NCI-H1436 treated with DMSO at 0.1 percent for 48 hours (cell line): ENCODE measurements at places on chromosomes 4 and X.

DNA sequence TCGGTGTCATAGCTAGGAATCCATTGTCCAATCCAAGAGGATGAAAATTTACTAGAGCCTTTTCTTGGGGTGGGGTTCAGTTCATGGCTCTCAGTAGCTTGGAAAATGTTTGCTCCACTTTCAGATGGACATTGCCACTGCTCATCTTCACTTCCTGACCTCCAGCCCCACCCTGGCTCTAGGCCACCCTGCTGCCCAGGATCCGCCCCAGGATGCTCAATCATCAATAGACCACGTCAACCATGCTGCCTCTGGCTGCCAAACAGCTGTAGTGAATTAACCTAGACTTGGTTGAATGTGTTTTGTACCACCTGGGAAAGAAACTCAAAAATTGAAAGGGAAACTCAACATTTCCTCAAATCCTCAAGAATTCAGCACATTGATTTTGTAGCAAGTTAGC lies 37.2 kb upstream of the HSD17B10 start:
- DNase-seq = no peak

- DNase-seq = no peak
Measured at GRCh38 chrX:71105628-71106027, 912 bp downstream of the CXorf65 start.

DNA sequence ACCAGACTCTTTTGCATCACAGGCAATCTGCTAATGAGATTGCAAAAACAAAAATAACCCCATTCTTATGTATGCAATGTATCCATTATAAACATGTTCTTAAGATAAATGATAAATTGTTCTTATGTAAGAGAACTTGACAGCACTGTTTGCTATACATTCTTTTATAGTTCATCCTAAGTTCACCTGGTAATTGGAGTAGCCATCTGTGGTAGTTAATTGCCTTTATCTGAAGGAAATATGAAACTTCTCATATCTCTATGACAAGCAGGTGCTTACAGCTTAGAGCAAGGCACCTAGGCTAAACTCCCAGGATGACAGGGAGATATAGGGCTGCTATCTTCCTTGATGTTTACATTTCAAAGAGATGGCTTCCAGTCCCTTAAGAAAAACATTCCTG lies 21.3 kb upstream of the CLCN5 start:
- DNase-seq = peak; percentile 55

DNA sequence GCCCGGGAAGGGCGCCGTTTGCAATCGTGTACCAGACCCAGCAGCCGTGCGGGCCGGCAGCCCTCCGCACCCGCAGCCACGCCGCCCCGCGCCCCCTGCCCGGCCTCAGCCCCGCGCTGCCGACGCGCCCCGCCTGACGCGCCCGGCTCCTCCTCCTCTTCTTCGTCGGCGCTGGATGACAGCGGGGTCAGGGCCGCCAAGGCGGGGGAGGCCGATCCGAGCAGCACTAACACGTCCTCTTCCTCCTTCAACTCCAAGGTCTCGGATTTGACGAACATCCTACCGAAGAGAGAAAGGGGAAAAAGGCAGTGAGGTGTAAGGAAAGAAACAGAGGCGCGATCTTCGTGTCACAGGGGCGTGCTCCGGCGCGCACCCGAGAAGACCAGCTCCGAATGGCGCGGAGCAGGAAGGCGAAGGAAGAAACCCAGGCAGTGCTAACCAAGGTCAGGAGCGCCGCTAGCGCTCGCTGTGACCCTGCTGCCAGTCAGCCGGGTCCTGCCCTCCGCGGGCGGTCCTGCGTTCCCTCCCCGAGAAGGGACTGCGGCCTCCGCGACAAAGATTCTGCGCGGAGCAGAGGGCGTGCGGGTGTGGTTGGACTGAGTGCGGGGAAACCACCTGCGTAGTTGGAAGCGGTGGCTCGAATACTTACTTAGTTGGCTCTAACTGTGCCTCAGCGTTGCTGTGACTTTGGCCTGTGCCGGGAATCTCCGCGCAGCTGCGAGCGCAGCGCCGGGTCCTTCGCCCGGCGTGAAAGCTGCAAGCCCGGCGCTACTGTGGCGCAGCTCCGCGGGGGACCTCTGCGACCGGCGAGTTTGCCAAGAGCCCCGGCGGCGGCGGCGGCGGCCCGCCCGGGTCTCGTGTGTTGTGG lies 548 bp downstream of the NEUROG2 start:
- no peak for DNase-seq

- no peak for DNase-seq
Measured at GRCh38 chr4:88002786-88003185, 4.6 kb upstream of the PKD2 start.

GRCh38 chr4:184768296-184768695 lies 34.4 kb upstream of the CENPU start:
- no peak for DNase-seq

DNA sequence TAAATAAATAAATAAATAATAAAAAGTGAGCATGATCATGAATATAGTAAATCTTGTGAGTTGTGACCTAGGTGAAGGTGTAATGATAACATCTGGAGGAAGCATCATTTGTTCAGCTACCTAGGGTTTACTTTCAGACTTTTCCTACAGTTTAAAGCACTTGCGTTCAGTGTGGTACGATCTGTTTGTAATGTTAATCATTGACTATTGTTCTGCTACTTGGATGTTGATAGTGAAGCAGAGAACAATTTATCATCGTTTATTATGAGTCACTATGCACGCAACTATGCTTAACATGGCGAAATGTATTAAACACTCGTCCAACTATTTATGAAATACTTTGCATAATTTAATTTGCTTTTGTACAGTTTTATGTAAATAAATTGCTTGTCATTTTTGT lies 426.2 kb downstream of the PCDH7 start:
- no peak for DNase-seq

DNA sequence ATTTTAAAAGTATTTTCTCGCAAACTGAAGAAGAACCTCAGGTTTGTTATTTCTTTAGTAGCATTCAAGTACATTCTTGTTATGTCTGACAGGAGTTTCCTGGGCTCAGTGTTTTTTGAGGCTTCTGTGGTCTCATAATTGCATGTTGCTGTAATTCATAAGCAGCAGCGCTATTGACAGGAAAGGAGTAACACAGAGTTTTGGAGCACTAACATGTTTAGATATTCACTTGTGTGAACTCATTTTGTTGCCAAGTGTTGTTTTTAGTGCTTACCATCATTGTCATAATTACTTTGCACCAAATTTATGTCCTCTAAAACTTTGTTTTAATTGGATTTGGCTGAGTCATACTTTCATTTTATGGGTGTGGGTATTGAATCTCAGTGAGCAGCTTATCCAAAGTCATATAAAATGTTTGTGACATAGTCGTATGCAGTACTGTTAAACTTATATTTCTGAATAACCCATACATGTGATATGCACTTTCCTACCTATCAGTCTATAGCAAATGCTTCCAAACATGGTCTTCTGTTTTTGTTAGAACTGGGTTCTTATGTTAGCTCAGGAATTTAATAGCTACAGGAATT lies 358.7 kb upstream of the CTSO start:
- DNase-seq = no peak

GRCh38 chr4:143921181-143921580 lies 15.8 kb upstream of the GYPE start:
- DNase-seq = no peak

DNA sequence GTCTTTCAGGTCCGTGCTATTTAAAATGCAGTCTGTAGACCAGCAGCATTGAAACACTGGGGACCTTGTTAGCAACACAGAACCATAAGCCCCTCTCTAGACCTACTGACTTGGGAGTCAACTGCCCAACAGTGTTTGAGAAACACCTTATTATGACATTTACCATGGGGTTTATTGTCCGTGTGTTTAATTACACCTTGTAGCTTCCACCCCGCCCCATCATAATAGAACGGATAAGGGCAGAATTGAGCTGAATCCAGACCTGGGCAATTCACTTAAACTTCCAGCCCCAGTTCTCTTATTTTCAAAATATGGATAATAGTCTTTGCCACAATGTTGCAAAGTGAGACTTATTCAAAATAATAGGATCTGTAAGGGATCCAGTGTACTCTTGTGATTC lies 30.6 kb upstream of the CLNK start:
- no peak for DNase-seq

DNA sequence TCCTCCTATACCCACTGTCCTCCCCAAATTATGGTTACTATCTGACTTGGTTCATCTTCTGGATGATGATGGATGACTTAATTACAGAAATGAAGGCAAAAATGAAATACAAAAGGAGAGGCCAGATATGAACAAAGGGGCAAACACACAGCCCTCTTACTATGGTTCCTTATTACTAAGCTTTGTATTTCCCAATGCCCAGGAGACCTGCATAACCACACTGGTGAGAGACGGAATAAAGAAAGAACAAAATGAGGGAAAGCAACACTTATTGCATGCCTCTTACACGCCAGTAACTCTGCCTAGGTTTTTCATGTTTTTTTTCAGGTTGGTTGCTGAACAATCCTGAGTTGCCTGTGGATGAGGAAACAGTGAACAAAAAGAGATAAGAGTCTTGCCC lies 120.5 kb downstream of the SLC10A7 start:
- no peak for DNase-seq

- no peak for DNase-seq
Measured at GRCh38 chr4:102007959-102008425, 217.5 kb downstream of the BANK1 start.

- no peak for DNase-seq
Measured at GRCh38 chrX:12065251-12065650, 73.0 kb upstream of the FRMPD4 start.

- no peak for DNase-seq
Measured at GRCh38 chr4:38867478-38868058, at the start of gene FAM114A1. Gene FAM114A1, plus strand, starts transcription at chr4:38867806. Its CDS starts 10,273 bp downstream, at chr4:38878079.

GRCh38 chr4:84583876-84584380 lies 1.0 kb downstream of the CDS1 start:
- DNase-seq = no peak

DNA sequence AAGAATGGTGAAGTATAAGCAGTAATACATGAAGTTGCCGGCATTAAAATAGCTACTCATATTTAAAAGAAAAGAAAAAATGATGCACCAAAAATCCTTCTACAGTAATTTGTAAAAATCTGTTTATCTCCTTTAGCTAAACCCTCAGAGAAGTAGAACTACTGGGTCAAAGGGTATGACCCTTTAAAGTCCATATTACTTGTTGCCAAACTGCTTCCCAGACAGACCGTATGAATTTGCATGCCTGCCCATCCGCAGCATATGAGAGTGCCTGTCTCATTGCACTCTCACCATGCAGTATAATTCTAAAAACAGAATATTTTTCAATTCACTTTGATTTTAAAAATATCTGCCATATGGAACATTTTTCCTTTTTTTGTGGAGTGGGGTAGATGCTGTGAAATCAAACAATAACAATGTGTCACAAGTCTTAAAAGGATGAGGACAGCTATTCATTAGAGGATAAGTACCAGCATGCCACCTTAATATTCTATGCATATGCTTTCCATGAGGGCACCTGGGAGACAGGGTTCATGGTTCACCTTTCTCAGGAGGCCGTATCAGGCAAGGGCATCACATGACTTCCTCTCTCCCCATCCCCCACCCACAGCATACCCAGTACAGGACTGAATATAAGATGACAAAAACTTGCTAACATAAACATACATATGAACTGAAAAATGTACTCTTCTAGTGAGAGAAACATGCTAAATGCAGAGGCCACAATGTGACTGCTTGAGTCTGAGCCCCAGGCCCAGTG lies 17.8 kb downstream of the ZDHHC9 start:
- DNase-seq = no peak

- no peak for DNase-seq
Measured at GRCh38 chr4:83716874-83717273, 181.0 kb downstream of the GPAT3 start.

DNA sequence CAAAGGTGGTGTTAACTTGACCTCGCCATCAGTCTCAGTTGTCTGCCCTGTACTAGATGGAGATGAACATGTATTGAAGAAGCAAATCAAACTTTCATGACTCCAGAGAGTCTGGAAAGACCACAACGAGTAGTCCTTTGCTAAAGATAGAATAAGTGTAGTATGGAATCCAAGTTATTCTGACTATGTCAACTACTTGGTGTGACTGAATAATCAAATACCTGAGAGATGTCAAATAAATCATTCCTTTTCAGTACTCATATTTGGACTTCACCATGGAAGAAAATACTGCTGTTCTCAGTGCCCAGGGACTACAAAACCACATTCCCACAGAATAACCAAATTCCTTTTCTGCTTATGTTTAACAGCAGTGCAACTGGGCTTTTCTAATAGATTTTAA lies 161.2 kb upstream of the SPRY1 start:
- DNase-seq = no peak

- no peak for DNase-seq
Measured at GRCh38 chr4:15805583-15806517, 27.7 kb downstream of the CD38 start.

DNA sequence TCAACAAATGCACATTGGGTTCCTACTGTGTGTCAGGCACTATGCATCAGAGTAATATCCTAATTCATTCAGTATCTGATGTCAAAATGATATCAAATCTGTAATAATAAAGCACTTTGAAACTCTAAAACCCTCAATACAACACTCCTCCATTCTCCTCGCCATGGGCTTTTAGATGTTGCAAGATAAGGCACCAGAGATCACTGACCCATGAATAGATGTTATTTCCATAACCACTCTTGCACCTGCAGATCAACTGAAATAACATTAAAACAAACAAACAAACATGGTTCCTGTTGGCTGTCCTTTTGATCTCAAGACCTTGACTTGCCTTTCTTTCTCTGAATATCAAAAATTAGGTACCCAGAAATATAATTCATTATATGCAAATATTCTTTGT lies 100.2 kb downstream of the MAB21L2 start:
- DNase-seq = no peak

DNA sequence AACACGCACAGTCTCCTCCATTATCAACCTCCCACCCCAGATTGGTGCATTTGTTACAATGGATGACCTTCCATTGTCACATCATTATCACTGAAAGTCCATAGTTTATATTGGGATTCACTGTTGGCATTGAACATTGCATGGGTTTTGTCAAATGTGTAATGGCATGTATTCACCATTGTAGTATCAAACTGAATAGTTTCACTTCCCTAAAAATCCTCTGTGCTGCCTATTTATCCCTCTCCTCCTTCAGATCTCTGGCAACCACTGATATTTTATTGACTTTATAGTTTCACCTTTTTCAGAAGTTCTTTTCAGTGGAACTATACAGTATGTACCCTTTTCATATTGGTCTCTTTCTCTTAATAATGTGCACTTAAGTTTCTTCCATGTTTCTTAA lies 1565.4 kb downstream of the PCDH18 start:
- DNase-seq = no peak

GRCh38 chr4:8342651-8343261 lies 73.2 kb downstream of the HTRA3 start:
- no peak for DNase-seq

DNA sequence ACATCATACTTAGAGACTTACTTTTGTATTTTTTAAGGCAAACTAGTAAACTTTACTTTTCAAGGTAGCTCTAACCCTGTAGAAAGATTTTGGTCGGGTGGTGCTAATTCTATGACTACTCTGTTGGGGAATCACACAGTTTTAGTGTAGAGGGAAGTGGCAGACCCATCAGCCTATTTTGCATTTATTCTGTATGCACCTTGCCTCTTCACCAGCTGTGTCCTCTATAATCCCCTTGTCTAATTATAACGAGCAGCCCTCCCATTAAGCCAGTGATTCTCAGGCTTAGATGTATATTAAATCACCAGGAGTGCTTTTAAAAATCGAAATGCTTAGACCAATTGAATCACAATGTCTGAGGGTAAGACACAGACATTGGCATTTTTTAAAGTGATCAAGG lies 78.1 kb downstream of the GALNT7 start:
- peak; percentile 36 for DNase-seq

GRCh38 chrX:140917354-140918115 lies 84.9 kb upstream of the SPANXB1 start:
- DNase-seq = no peak

- no peak for DNase-seq
Measured at GRCh38 chr4:26402458-26402857, 81.6 kb downstream of the RBPJ start.

GRCh38 chr4:150348079-150348478 lies 233.9 kb upstream of the MAB21L2 start:
- DNase-seq = no peak
